ENCODE measurements at places on chromosomes 11 and 22.

DNA sequence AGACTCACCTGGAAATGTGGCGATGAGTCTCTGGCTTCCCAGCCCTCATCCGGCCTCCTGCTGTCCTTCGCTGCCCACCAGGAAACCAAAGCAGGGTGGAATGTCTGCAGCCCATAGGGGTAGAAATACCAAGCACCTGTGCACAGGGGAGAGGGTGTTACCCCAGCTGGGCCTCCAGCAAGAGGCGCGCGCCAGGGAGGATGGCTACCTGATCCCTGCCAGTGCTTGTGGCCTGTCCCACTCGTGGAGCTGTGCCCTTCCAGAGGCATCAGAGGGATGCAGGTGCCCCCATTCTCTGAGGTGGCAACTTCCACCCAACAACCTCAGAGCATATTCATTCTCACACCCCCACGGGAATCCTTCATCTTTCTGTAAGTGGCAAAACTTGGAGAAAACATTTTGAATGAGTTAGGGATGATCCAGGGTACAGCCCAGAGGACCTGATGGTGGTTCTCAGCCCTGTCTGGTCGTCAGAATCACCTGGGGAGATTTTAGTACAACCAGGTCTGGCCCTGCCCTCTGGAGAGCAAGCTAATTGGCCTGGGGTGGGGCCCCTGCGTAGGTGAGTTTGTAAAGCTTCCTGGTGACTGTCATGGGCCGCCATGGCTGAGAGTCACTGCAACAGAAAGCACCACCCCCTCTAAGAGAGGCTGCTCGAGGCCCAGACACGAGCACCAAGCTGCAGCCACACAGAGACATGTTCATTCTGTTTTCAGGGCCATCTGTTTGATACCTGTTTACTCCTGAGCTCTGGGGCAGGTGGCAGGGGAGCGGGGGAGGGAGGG lies 9.9 kb downstream of the SUN2 start:
- DNase-seq, result no peak

GRCh38 chr11:20102397-20102796 lies 57.9 kb downstream of the DBX1 start:
- no peak for DNase-seq

DNA sequence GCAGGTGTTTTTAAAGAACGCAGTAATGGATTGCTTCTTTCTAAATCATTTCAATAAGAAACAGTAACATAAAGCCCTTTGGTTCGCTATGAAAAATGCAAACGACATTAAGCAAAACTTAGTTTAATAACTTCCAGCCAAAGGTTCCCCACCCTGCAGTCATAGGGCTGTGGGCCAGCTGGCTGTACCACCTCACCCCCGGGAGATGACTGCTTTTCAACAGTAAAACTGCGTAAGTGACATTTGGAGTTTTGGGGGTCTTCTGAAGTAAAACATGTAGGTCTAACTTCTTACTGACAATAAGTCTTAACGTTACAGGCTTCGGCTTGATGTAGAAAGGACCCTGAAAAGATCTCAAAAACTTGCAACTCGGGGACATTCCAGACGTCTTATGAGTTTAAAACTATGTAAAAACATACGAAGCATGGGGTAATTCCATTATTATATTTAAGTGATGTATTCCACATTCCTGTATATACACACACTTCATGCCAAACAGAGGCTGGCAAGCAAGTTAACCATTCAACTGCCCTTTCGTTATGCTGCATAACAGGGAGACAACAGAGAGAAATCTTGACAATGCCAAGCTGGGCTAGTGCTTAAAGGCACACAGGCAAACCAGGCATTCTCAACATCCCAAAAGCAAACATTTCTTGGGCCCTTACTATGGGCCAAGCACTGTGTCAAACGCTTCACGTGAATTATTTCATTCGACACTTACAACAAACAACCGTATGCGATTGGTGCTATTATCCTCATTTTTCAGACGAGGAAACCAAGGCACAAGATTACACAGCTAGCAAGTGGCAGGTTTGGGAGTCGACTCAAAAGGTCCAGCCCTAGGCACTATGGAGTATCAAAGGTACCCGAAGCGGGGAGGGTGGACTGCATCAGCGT lies 1.2 kb downstream of the MRTFA start:
- no peak for DNase-seq

DNA sequence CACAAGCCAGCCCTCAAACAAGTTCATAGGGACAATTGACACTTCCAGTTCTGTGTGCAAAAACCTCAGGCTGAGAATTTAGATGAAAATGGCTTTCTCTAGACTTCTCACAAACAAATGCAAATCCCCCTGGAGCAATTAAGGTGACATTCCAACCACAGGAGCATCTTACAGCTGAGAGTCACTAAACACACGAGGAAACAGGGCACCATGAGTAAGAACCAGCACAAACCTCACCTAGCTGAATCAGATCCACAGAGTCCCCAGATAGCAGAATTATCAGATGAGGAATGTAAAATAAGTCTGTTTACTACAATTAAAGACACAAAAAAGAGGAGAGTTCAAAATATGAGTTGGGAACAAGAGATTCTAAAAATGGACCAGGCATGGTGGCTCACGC lies 51.5 kb downstream of the RTL6 start:
- no peak for DNase-seq

DNA sequence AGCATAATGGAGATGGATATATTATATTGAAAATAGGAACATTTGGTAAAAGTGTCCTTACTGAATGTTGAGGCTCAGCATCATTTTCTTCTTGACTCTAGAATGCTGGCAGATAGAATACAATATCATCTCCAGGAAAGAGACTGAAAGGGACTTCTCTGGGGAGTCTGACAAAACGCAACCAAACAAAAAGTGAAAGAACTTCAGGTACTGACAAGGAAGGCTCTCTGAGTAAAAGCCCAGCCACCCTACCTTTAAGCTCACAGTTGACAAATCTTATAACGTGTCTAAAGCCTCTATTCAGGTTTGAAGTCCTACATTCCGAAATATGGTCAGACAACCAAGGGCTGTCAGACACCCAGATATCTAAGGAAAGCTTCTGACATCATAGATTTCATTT lies 590.8 kb downstream of the SOX6 start:
- DNase-seq, result no peak

DNA sequence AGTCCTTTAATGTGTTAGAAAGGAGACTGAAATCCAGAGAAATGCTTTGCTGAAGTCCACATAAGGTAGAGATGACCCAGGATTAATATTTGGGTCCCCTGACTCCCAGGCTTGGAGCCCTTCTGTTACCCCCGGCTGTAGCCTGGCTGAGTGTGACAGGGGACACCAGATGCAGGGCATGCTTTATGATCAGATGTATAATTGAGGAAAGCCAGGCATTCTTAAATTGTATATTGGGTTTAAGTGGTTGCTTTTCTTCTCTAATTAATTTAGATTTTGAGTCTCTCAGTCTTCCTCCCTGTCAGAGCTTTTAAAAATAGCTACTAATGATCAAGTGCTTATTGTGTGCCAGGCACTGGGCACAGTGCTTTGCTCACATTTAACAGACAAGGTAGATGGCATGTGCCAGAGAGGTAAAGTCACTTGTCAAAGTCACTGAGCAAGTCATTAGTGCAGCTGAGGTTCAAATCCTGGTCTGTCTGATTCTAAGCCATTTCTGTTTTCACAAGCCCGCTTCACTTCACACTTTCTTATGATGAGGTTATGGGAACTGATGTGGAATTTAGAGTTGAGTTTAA lies 7.9 kb downstream of the ZNRF3 start:
- DNase-seq, result no peak

- DNase-seq, result no peak
These were observed 12.2 kb downstream of the MAFF start for GRCh38 chr22:38213990-38214301.

GRCh38 chr11:126426106-126426505 lies 70.6 kb downstream of the ST3GAL4 start:
- DNase-seq, result no peak

GRCh38 chr11:95516175-95516574 lies 273.4 kb downstream of the FAM76B start:
- DNase-seq, result no peak

DNA sequence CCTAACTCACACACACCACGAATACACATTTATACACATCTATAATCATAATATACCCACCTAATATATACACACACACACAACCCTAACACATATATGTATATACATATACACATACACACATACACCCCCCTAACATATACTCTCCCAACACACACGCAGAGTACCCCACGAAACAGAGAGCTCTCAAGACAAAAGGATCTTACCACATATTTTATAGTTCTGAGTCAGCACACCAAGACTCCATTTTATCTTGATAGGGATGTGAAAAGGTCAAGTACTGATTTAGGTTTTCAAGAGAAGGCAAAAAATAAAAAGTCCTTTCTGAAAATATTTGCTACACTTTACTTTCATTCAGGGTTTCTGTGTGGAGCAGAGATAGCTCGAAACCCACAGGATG lies 1207.2 kb downstream of the LRRC4C start:
- no peak for DNase-seq

DNA sequence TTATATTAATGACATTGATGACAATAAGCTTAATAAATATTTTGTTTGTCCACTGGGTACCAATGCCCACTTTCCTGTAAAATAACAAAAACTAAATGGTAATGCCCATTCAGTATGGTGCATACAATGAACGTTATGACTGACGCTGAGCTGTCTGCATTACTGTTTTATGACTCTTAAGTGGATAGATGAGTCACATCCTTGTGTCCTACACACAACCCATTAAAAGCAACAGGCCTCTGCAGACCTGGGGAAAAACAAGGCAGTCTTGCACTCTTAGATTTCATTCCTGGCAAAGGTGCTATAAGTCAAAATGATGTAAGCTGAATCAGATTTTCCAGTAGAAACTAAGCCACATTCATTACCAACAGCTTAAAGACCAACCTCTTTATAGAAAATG lies 176.3 kb upstream of the TMEM45B start:
- no peak for DNase-seq

- DNase-seq, result no peak
These were observed 4.4 kb downstream of the C11orf86 start for GRCh38 chr11:66979336-66979980.

- no peak for DNase-seq
These were observed 15.5 kb downstream of the MYO7A start for GRCh38 chr11:77143405-77144020.

- DNase-seq, result no peak
These were observed 1008.0 kb downstream of the FAM181B start for GRCh38 chr11:81725701-81726100.

GRCh38 chr22:21632237-21632895 lies at the start of gene CCDC116:
Gene CCDC116 (plus strand): TSS chr22:21632760. CDS start chr22:21633182, 422 bp downstream.
- no peak for DNase-seq

DNA sequence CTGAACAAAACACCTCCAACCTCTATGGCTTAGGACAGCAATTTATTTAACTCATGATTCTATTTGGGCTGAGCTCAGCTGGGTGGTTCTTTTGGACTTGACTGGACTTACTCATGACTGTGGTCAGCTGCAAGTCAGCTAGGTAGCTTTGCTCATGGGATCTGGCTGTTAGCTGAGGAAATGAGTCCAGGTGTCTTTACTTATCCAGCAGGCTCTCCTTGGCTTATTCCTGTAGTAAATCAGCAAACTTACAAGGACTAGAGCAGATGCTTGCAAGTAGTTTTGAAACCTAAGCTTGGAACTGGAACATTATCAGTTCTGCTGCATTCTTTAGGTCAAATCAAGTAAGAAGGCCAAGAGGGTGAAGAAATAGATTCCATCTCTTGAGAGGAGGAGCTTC lies 8.0 kb upstream of the HIKESHI start:
- DNase-seq, result no peak

DNA sequence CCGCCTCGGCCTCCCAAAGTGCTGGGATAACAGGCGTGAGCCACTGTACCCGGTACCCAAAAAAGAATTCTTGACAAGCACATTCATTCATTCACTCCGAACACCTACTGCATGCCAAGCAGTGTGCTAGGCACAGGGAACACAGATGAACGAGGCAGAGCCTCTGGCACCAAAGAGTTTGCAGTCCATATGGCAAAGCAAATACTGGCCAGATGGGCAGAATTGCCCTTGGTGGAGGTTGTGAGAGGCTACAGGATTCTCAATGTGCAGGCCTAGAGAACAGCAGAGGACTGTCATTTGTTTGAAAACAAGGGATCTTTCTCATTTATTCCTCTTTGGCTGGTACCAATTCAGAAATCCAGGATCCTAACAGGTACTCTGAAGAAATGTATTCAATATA lies 27.5 kb upstream of the MTCH2 start:
- no peak for DNase-seq

DNA sequence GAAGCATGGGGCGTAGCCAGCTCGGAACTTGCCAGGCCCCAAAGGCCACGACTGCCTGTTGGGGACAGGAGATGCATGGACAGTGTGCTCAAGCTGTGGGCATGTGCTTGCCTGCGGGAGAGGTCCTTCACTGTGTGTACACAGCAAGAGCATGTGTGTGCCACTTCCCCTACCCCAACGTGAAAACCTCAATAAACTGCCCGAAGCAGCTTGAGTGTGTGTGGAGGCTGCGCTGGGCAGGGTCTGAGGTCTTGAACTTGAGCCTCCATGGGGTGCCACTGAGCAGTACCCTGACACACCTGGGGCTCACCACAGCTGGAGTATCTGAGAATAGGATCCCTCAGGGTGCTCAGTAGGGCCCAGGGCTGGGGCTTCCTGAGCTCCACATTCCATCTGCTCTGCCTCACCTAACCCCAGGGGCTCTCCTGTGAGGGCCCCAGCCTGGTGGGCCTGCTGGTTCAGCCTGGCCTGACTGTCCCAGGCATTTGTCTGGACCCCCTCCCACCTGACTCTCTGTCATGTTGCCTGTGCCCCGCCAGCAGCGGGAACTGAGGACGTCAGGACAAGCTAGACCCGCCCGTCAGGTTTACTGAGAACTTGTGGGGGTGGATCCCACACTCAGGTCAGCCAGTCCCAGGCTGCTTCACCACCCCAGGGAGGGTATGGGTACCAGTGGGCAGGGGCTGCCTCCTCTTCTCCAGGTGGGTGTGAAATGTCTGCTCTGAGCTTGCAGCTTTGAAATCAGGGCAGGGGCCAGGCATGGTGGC lies 3.2 kb downstream of the RASSF7 start:
- DNase-seq, result no peak
